NCI-H510A (cell line): ENCODE measurements at places on chromosomes 2 and 18.

DNA sequence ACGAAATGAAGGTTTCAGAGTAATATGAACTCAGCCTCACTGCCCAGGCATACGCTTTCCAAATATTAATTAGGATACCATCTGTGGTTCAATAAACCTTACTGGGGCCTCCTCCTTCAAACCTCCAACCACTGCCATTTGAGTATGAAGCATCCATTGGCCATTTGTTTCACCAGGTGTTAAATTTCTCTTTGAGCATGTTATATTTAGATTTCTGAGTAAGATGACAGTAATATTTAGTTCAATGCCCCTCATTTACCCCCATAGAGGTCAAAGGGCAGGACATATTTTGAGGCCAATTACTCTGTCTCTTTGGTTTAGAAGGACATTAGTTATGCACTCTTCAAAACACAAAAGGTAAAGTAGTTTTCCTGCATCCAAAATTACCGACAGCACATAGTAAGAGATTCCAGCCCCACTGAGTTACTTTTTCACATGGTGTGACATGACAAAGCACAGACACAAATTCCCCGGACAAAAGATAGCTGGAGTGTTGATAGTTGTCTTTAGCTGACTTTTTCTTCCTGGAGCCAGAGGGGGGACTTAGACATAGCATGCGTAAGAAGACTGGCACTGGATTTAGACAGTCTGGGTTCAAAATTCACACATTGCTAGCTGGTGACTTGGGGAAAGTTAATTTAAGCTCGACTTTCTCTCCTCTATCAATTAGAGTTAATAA, 33.1 kb upstream of the LNPK start:
- DNase-seq = no peak

- no peak for DNase-seq
Measured at GRCh38 chr2:10083692-10084211, 3.5 kb upstream of the CYS1 start.

DNA sequence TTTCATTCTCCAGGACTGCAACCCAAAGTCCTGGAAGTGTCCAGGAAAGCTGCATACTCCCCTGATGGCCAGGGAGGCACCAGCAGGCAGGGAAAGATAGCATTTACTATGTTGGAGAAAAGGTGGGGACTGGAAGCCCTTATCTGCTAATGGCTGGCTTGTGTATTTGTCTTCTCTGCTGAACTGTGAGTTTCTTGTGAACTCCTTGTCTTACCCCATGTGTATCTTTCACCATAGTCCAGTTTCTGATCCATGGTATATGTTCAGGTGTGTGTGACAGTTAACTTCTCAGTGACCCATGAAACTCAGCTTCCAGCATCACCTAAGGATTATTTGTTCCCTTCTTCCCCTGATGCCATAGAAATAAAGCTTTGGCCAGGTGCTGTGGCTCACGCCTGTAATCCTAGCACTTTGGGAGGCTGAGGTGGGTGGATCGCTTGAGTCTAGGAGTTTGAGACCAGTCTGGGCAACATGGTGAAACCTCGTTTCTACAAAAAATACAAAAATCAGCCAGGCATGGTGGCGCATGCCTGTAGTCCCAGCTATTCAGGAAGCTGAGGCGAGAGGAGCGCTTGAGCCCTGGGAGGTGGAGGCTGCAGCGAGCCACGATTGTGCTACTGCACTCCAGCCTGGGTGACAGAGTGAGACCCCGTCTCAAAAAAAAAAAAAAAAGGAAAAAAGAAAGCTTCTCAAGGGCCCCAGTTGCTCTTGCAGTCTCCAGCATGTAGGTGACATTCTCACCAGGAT, 112.8 kb upstream of the MAP4K3 start:
- DNase-seq = no peak

DNA sequence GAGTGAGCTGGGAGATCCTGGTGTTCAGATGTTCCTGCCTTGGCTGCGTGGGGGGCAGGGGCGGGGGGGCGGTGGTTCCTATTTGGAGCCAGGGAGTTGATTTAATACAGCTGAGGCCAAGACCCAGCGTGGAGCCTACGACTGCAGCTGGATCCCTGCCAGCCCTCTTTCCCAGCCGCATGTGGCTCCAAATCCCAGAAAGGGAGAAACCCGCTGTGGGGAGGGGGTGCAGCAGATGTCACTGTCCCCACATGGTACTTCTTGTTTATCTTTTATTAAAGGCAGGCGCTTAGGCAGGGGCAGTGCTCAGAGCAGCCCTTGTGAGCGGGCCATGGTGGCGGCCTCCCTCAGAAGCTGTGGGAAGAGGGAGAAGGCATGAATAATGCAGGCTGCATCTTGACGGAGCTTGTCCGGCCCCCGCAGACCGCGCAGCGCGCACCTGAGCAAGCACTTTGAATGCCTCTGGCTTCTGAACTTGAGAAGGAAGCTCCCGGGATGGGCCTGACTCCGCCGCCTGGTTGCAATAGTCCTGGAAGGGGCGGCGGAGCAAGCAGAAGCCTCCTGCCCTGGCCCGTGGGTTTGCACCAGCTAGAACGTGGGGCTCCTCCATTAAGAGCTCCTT, 112.1 kb downstream of the GLI2 start:
- DNase-seq = peak; percentile 39

- no peak for DNase-seq
Measured at GRCh38 chr2:41691561-41691960, 356.3 kb upstream of the PKDCC start.

DNA sequence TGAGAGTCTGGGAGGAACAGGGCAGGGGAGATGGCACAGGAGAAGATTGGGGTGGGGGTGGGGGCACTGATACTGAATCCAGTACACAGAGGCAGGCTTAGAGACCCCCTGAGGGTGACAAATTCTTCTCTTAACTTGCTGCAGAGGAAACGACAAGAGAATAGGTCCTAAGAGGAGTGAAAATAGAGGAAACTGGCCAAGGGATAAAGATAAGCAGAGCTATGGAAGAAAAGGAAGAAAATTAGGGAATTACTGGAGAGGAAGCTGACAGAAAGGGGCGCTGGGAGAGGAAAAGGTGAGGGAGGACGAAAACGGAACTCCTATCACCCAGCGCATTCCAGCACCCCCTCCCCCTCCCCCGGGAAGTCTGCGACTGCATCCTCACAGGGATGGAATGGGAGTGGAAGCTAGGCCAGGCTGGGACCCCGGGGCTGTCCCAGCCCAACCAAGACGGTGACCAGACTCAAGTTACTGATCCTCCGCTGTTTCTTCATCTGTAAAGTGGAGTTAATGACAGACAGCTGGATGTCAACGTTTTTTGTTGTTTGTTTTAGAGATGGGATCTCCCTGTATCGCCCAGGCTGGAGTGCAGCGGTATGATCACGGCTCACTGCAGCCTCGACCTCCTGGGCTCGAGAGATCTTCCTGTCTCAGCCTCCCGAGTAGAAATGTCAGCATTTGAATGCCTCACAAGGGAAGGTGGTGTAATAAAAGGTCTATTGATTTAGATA, 2.6 kb upstream of the EMX1 start:
- no peak for DNase-seq

DNA sequence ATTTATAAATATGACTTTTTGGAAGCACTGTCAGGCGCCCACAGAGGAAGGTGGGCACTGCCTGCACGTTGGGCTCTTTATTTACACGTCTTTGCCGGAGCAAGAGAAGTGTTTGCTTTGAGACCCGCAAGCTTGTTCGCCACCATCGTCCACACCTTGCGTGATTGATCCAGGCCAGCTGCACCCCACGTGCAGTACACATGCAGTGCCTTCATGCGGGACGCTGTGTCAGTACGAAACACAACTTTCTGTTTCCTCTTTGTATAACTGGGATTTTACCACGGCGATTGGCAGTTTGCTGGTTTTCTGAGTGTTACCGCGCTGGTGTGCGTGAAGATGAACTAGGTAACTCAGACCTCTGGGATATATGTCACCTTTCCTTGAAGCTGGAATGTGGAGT, 571.0 kb upstream of the SALL3 start:
- DNase-seq = no peak

DNA sequence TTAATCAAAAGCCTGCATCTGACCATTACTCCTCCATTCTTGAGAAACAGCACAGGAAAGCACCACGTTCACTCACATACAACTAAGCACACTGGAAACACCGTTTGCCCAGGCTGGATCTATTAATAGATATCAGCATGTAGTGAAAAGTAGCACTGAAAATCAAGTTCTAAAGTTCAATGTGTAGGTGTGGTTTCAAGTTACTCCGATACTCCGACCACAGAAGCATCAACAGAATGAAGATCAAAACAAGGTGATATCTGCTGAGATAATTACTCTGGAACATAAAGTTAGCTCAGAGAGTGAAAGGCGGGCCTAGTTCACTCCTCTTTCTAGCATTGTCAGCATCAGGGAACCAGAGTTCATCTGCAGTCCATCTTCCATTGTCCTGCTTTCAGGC, 1367.4 kb upstream of the ACVR2A start:
- no peak for DNase-seq

DNA sequence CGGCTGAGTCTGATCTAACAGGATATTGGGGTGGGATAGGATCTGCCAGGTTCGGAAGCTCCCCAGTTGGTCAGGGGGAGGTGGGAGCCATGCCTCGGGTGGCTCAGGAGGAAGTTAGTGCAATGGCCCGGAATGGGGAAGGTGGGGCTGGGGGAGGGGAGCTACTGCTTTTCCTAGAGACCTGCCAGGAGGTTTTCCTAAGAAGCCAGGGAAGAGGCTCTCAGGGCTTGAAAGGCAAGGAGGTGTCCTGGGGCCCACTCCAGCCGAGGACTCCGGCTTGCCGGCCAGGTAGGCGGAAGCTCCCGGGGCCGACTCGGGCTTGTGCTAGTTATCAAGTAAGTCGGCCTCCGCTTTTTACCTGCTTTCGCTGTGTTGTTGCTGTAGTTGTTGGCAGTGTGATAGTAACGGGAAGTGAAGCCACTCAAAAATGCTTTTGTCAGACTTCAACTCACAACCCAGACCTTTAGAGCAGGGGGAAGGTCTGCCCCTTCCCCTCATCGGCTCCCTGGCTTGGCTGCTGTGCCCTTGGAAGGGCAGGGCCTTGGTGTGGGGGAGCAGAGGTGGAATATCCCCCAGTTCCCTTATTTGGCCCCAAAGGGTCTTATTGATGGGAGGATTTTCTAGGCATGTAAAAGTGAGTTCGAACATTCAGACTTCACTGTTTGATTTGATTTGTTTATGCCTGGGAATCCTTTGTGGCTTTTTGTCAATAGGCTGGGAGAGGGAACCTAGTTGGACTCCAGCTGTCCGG, 5.4 kb downstream of the GDF7 start:
- DNase-seq = no peak

GRCh38 chr2:188986839-188987238, 12.7 kb downstream of the COL3A1 start:
- DNase-seq = no peak

DNA sequence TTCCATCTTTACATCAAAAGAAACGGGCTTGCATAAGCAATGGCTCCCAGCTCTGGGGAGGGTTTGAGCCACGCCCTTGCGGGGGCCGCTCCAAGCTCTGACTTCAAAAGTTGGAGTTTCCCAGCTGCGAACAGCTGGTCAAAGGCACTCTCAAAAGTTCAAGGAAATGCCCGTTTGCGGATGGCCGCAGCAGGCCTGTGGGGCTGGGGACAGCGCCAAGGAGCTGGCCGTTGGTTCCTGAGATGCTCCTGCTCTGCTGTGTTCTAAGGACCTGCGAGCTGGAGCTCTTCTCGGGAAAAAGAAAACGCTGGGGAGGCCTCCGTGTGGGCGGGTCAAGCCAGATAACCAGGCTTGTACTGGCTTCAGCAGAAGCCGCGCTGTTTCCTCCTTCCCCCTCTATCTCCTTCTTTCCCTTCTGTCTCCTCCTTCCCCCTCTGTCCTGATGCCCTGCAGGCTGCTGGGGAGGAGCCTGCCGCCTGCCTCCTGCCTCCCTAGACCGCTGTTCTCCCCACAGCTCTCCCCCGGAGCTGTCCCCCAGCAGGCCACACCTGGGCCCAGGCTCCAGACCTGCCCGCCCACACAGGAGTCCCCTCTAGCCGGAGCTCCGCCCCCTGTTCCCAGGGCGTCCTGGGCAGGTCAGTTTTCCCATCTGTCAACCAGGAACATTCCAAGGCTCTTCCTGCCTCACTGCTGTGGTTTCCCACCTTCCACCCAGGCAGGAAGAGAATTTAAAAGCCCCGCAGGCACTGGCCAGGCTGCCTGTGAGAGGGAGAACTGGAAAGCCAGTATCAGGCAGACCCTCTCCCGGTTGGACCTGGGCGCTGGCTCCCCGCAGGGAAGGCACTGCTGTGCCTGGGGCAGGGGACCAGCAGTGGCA, 14.1 kb downstream of the KLF11 start:
- DNase-seq = peak; percentile 70

GRCh38 chr2:160388464-160389263, 104.9 kb downstream of the RBMS1 start:
- no peak for DNase-seq

- no peak for DNase-seq
Measured at GRCh38 chr2:73516033-73516432, 126.2 kb downstream of the NAT8 start.

- DNase-seq = peak; percentile 53
Measured at GRCh38 chr2:170817093-170818035, 677 bp downstream of the GAD1 start.

- DNase-seq = no peak
Measured at GRCh38 chr18:41967680-41968079, 12.6 kb downstream of the PIK3C3 start.

GRCh38 chr2:200415455-200415854, 94.4 kb downstream of the KCTD18 start:
- DNase-seq = no peak
